Activated CD4-positive, alpha-beta T cell treated with anti-CD3 and anti-CD28 coated beads, Interleukin-2, amount 10 ng/mL, durations not matched to agents 7 days and 5 days (primary cell): ENCODE measurements at places on chromosomes 2 and 18. TPM values are rescaled to one million over a fixed set of nuclear protein-coding genes. Genes with fewer than 3 reads are reported as not detected.

The CABYR gene
- total RNA-seq, result 1.3 TPM

The LHCGR gene
- total RNA-seq, result not detected

The C2orf78 gene
- total RNA-seq, result not detected

GRCh38 chr2:124151691-124152090, 126.6 kb downstream of the CNTNAP5 start:
- H3K4me1 ChIP-seq, result no peaks in the 10 kb centered on the region
- H3K4me3 ChIP-seq, result no peak overlapping the region
- no peak overlapping the region for H3K27ac ChIP-seq
- DNase-seq, result no peak

- no peaks in the 10 kb centered on the region for H3K4me1 ChIP-seq
- no peak overlapping the region for H3K4me3 ChIP-seq
- no peaks in the 10 kb centered on the region for H3K36me3 ChIP-seq
- no peak overlapping the region for H3K27ac ChIP-seq
- peaks cover 3% of the 10 kb centered on the region for H3K27me3 ChIP-seq
Observed at GRCh38 chr2:190069936-190070696, 7.6 kb upstream of the MSTN start.

The SGO2 gene
- total RNA-seq, result 47.7 TPM
